ENCODE measurements at places on chromosomes 5 and 9.

- no peak for DNase-seq
Measured at GRCh38 chr5:10467281-10468198, 25.9 kb downstream of the ROPN1L start.

DNA sequence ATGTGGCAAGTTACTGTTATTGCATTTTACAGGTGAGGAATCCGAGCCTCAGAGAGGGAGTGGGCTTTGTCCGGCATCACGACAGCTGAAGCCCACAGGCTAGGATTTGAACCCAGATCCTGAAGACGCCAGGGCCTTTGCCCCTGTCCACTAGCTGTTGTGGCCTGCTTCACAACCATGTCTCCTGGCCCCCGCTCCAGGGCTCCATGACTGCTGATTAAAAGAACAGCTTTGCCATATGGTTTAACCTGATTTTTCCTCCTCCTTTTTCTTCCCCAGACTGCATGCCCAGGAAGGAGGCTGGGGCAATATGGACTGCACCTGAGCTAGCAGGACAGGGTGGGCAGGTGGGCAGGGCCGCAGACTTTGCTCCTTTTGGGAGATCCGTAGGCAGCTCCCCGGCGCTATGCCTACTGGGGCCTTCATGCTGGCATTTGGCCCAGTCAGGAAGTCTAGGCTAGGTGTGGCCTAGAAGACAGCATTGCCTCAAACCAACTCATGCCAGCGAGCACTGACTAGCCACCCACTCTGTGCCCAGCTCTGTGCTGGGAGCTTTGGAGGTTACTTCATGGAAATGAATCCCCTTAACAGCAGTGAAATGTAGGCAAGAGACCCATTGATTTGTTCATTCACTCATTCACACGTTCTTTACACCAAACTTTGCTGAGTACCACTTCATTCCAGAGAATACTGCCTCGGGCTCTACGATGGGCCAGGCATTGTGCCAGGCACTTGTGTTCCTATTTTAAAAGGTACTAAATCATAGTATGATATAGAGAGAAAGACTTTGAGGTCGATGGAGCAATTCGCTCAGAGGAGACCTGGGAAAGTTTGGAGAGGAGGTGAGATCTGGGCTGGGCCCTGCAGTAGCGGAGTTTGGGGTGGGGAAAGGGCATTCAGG, 94.3 kb upstream of the CPEB4 start:
- no peak for DNase-seq

- no peak for DNase-seq
Measured at GRCh38 chr5:138096363-138096762, 12.5 kb downstream of the WNT8A start.

- DNase-seq: no peak
Measured at GRCh38 chr9:806285-807156, 35.0 kb upstream of the DMRT1 start.

- no peak for DNase-seq
Measured at GRCh38 chr5:157241483-157241882, 24.4 kb upstream of the CYFIP2 start.

DNA sequence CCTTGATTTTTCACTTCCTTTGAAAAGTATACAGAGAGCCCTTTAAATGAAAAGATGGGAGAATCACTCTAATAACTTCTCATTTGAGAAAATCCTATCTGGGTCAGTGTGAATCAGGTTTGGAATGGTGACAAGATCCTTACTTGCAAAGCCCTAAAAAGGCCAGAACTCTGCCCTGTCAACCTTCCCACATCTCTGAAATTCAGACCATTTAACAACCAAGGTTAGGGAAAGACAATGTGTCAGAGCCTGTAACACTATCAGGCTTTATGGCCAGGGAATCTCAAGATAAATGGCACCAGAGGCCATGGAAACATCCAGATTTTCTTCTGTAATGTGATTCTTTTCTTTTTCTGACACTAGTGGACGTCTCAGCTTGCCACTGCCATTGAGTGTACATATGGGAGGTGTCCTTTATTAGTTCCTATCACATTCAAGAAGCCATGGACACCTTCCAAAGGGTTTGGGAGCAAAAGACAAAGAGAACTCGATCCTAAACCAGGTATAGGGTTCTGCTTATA, 165.7 kb upstream of the GPR151 start:
- DNase-seq: no peak

DNA sequence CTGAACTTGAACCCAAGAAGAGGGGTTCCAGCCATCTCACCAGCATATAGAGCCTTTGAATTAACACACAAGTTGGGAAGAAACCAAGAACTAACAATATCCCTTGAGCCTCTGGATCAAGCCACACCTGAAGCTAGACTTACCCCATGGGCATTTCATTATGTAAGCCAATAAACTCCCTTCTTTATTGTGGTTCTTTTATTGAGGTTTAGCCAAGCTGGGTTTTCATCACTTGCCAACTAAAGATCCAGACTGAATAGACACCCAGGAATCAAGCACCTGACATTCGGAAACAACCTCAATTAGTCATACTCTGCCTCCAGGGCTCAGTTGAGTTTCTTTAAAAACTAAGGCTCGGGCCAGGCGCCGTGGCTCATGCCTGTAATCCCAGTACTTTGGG, 226.7 kb downstream of the AGTPBP1 start:
- no peak for DNase-seq

GRCh38 chr5:13878357-13878756, 66.1 kb downstream of the DNAH5 start:
- no peak for DNase-seq

- no peak for DNase-seq
Measured at GRCh38 chr5:84392836-84393235, 8.2 kb upstream of the EDIL3 start.

GRCh38 chr5:129199308-129199707, 104.8 kb downstream of the ISOC1 start:
- no peak for DNase-seq

DNA sequence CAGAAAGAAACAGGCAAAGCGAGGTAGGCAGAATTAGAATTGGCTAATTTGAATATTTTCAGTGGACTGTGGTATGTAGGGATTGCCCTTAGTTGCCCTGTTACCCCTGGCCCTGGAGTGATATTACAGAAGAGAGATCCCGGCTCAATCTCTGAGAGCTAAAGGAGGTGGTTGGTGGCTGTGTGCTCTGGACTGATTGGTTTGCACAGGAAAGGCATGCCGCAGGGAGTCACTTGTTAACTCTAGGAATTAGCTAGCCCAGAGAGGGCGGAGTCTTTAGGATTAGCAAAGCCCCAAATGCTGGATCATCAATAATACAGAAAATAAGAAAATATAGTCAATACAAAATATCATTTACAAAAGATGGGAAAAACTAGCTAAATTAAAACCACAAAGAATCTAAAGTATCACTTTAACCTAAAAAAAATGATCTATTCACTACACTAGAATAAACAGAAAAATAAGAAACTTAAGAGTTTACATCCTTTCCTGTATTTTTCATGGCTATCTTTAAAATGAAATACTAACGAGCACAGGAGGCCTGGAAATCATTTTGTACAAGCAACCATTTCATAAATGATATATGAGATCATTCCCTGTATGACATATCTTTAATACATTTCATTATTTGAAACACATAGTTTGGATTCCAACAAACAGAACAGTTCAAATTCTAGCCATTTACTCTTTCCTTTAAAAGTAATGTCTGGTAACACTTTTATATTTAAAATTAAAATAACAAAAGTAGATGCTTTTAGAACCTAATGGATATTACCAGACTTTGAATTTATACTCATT, 71.1 kb downstream of the GNAQ start:
- DNase-seq: no peak

GRCh38 chr5:29077451-29077850, 2039.1 kb upstream of the CDH9 start:
- no peak for DNase-seq

DNA sequence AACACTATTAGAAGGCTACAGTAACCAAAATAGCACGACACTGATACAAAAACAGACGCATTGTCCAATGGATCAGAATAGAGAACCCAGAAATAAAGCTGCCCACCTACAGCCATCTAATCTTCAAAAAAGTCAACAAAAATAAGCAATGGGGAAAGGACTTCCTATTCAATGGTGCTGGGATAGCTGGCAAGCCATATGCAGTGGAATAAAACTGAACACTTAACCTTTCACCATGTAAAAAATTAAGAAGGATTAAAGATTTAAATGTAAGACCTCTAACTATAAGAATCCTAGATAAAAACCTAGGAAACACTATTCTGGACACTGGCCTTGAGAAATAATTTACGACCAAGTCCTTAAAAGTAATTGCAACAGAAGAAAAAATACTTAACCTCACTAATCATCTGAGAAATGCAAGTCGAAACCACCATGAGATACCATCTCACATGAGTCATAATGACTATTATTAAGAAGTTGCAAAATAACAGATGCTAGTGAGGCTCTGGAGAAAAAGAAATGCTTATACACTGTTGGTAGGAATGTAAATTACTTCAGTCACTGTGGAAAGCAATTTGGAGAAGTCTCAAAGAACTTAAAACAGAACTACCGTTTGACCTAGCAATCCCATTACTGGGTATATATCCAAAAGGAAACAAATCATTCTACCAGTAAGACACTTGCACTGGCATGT, 203.3 kb upstream of the CDH9 start:
- no peak for DNase-seq

DNA sequence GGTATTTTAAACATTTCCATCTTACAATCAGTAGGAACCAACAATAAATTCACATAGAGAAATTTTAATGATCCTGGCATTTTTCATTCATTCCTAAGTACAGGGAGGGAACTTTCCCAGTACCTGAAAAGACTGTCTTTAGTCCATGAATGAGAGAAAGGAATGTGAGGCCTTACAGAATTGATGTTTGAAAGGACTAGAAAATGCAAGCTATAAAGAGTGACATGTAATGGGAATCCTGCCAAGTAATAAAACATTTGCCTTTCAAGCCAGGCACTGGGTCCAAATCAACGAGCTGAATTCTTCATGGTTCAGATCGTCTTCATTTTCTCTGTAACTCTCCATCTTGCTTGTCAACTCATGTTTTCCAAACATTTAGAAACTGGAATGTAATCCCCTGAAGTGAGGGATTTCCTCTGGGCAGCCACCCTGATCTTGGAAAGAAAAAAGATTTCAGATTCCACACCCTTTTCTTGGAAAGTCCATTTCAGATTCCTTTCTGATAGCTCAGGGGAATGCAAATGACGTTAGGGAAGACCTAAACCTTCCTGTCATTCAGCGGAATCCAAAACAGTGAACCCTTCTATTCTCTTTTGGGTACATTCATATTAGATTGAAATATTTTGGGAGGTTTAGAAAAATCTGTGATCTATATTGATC, 315.8 kb downstream of the SH3GL2 start:
- DNase-seq: no peak

DNA sequence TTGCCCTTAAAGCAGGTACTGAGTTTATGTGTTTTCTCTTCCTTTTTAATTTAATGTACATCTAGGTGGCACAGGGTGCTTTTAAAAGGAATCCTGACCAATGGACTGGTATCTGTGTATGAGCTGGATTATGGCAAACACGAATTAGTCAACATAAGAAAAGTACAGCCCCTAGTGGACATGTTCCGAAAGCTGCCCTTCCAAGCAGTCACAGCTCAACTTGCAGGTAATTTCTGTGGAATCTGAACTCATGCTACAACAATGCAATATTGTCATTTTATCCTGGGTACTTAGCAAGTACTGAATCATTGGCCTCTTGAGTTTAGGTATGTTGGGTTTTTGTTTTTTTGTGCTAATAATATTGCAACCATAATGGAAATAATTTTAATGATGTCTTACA, 14.4 kb upstream of the TMOD1 start:
- no peak for DNase-seq

- DNase-seq: no peak
Measured at GRCh38 chr9:112332674-112332976, 794 bp downstream of the PTBP3 start.

DNA sequence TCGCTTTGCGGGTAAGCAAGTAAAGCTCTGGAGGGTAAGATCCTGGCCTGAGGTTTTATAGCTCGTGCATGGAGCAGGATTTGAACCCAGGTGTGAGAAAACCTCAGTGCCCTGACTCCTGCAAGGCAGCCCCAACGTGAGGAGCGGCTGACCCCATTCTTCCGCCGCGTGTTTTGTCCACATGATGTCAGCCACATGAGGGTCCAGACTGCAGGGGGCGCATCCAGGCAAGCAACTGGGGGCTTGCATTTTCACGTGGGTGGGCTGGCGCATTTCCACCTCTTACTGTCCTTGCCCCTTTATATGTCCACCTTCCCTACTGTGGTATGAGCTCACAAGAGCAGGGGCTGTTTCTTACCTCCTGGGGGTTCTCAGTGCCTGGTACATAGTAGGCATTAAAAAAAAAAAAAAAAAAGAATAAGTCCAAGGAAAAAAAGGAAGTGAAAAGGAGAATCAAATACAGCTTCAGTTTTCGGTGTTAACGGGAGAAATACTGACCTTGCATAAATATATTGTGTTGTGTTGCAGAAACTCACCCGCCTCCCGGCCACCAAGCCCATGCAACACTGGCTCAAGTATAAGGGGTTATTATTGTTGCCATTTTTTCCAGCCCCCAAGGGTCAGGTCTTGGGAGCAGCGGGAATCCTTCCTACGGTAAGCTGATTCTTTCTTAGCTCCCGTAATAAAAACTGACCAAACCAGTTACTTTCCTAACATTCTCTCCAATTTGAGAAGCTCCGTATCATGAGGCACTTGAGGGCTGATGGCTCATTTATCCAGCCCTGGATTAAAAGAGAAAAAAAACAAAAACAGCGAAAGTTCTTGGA, 15.0 kb downstream of the TLX3 start:
- no peak for DNase-seq

- DNase-seq: no peak
Measured at GRCh38 chr9:5559659-5560058, 49.3 kb downstream of the PDCD1LG2 start.

DNA sequence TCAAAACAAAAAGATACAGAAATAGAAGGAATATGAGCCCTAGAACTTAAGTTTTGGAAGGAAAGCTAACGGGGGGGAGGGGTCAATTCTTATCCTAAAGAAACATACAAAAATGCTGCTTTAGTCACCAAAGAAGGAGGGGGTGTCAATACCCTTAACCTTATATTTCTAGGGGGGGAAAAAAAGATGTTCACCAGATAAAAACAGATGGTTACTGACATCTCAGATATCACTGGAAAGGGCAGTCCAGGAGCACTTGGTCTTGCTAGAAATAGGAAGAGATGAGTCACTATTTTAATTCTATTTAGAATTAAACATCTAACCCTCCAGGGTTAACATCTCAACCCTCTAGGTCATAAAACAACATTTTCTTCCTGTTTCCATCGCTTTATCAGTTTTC, 1.7 kb downstream of the DIAPH1 start:
- no peak for DNase-seq

- no peak for DNase-seq
Measured at GRCh38 chr5:15105799-15106393, 234.3 kb upstream of the ANKH start.

GRCh38 chr5:67063055-67063454, 133.5 kb downstream of the CD180 start:
- DNase-seq: no peak

DNA sequence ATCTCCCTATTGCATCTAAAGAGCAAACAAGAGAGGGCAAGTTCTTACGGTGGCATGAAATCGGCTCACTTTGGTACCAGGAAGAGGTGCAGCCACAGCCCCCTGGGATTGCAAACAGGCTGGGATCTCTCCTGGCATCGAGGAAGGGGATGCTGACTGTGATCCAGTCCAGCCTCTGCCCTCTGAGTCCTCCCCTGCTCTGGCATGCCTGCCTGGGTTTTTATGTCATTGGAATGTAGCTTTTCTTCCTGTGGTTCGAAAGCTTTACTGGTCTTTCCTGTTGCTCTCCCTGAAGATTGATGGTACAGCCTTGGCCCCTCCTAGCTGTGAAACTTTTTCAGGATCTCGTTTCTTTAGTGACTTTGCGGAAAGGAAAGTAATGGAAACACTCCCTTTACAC, 6.6 kb downstream of the SLC46A2 start:
- DNase-seq: no peak

- no peak for DNase-seq
Measured at GRCh38 chr9:137494104-137494544, 35.0 kb upstream of the NSMF start.

GRCh38 chr9:94922691-94923107, 196.2 kb downstream of the AOPEP start:
- DNase-seq: no peak

Measured in activated naive CD4-positive, alpha-beta T cell (primary cell).